ENCODE measurements at places on chromosomes 5 and 9. TPM values are rescaled to one million over a fixed set of nuclear protein-coding genes. Genes with fewer than 3 reads are reported as not detected.

- H3K27ac ChIP-seq: no peak overlapping the region
- H3K4me1 ChIP-seq: no peaks in the 10 kb centered on the region
- no peak overlapping the region for H3K4me3 ChIP-seq
- H3K27me3 ChIP-seq: no peaks in the 10 kb centered on the region
- no peaks in the 10 kb centered on the region for H3K36me3 ChIP-seq
These were observed 204.9 kb downstream of the SMARCA2 start for GRCh38 chr9:2220036-2220435.

RANBP6 gene
- total RNA-seq: 15.3 TPM

GRCh38 chr5:2385818-2386217 lies 365.7 kb downstream of the IRX2 start:
- H3K27ac ChIP-seq: no peak overlapping the region
- H3K4me3 ChIP-seq: no peak overlapping the region
- DNase-seq: no peak
- no peaks in the 10 kb centered on the region for H3K4me1 ChIP-seq
- H3K27me3 ChIP-seq: no peaks in the 10 kb centered on the region
- no peaks in the 10 kb centered on the region for H3K36me3 ChIP-seq

GRCh38 chr5:139157556-139157955 lies 40.6 kb downstream of the SIL1 start:
- H3K27ac ChIP-seq: no peak overlapping the region
- H3K36me3 ChIP-seq: no peaks in the 10 kb centered on the region
- H3K27me3 ChIP-seq: no peaks in the 10 kb centered on the region
- no peaks in the 10 kb centered on the region for H3K4me1 ChIP-seq
- no peak overlapping the region for H3K4me3 ChIP-seq
- DNase-seq: no peak

DNA sequence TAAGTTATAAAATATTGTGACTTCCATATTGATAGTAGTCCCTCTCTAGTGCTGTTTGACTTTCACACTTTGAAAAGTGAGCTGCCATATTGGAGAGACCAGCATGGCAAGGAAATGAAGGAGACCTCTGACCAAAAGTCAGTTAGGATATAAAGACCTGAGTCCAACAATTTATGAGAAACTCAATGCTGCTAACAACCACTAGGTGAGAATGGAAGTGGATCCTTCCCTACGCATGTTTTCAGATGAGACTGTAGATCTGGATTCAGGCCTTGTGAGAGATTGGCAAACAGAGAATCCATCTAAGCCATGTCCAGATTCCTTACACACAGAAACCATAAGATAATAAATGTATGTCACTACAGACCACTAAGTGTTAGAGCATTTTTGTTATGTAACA lies 81.6 kb downstream of the CTNND2 start:
- no peak overlapping the region for H3K4me3 ChIP-seq
- no peaks in the 10 kb centered on the region for H3K36me3 ChIP-seq
- H3K4me1 ChIP-seq: no peaks in the 10 kb centered on the region
- H3K27me3 ChIP-seq: no peaks in the 10 kb centered on the region

SLC34A1 gene
- total RNA-seq: not detected

DNA sequence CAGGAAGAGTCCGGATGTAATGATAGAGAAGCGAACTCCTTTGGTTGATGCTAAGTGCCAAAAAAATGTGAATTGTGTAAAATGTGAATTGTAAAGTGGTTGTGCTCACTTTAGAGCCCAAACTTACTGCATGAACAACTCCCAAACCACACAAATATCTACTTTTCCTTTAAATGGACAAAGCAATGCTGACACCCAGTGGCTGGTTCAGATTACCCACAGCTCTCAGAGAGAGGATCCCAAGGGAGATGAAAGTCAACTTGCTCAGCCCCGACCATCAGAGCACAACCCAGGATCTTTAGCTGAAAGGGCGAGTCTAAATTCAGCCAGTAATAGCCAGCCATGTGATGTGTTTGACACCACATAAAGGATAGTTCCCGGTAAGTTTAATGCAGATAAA lies 133.7 kb downstream of the NMUR2 start:
- no peak overlapping the region for H3K4me3 ChIP-seq
- DNase-seq: no peak
- H3K36me3 ChIP-seq: no peaks in the 10 kb centered on the region
- H3K27ac ChIP-seq: no peak overlapping the region

- no peaks in the 10 kb centered on the region for H3K27me3 ChIP-seq
- DNase-seq: no peak
- peak overlapping the region; percentile 26 for H3K27ac ChIP-seq
- peaks cover 4% of the 10 kb centered on the region for H3K4me1 ChIP-seq
These were observed 9.3 kb upstream of the MEGF9 start for GRCh38 chr9:120723565-120723964.

DNA sequence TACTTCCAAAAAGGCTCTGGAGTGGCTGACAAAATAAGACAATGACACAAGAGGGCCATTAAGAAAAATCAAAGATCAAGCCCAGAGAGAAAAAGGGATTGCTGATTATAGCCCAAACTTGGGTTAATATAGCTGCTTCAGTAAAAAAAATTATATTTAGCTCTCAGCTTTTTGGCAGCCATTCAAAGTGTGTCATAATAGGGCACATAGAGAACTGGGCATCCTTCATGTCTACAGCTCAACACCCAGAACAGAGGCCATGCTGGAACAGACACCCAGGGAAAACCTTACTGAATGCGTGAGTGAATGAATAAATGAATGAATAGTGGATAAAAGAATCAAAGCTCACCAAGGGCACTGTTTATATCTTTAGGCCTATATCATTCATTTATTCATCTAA lies 110.1 kb downstream of the SLIT3 start:
- H3K27me3 ChIP-seq: no peaks in the 10 kb centered on the region
- H3K27ac ChIP-seq: no peak overlapping the region
- H3K4me1 ChIP-seq: peaks cover 7% of the 10 kb centered on the region
- no peaks in the 10 kb centered on the region for H3K36me3 ChIP-seq

DNA sequence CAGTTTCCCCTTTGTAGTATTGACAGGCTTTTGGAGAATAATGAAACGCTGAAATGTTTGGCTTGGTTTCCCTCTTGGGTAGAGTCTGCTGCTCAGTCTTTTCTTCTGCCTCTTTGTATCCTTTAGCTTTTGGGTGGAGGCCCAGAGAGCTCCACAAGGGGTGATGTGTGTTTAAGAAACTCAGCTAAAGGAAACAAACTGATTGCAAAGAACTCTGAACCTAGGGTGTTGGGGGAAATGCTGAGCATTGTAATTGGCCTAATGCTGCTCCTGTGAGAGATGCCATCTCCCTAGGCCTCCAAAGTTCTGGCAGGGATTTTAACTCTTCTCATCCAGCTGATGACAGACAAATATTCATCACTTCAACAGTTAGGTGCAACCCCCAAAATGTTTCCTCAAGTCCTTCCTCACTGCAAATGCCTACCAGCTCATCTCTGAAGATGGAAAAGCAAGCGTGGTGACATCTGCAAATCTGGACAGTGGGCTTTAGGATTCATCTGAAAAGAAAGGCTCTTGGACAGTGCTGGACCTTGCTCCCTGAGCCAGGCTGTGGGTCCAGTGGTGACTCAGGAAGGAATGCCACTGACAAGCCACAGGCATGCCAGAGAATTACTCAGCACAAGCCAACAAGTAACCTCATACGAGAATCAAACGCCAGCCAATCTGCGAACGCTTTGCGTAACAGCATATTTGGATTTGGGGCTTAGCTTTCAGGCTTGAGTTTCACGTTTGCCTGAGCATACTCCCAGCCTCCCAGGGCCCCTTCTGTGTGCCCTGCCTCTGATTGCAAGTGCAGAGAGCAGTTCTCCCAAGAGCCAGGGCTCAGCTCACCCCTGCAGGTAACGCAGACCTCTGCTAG lies 30.5 kb upstream of the ZSWIM6 start:
- H3K4me3 ChIP-seq: no peak overlapping the region
- peak; percentile 71 for DNase-seq
- H3K27ac ChIP-seq: peak overlapping the region; percentile 73

Data from lower lobe of right lung (tissue), 2 donors.